IPS DF 6.9 (cell line): ENCODE measurements at places on chromosomes 3 and 15.

DNA sequence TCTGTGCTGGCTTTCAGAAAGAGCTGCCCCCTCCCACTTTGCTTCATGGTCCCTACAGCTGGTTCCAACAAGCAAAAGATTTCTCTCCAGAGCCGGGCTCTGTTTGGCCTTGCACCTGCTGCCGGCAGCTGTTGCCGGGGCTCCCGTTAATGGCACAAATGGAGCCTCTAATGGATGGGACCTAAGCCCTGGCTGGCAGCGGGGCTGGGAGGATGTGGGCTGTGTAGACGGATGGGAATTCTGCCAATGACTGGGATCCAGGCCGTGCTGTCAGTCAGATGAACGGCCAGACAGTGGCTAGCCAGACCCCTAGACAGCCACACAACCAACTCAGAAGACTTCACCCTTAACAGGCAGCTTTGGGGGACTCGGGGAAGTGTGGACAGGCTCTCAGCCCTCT is 88.0 kb downstream of the RPLP1 start:
- DNase-seq = no peak

GRCh38 chr3:133208184-133208583 is 170.0 kb downstream of the TMEM108 start:
- no peak for DNase-seq

GRCh38 chr3:37855363-37855970 is 6.2 kb upstream of the CTDSPL start:
- no peak for DNase-seq

- no peak for DNase-seq
These were observed 98.1 kb upstream of the HACD2 start for GRCh38 chr3:123682781-123683504.

- no peak for DNase-seq
These were observed 332.0 kb upstream of the GRM7 start for GRCh38 chr3:6528951-6529350.

GRCh38 chr3:180694321-180694720 is 15.0 kb upstream of the CCDC39 start:
- DNase-seq = no peak

- no peak for DNase-seq
These were observed 122.9 kb upstream of the CTNNB1 start for GRCh38 chr3:41076399-41076798.

- DNase-seq = no peak
These were observed 71.6 kb upstream of the ZNF280D start for GRCh38 chr15:56804938-56805337.

DNA sequence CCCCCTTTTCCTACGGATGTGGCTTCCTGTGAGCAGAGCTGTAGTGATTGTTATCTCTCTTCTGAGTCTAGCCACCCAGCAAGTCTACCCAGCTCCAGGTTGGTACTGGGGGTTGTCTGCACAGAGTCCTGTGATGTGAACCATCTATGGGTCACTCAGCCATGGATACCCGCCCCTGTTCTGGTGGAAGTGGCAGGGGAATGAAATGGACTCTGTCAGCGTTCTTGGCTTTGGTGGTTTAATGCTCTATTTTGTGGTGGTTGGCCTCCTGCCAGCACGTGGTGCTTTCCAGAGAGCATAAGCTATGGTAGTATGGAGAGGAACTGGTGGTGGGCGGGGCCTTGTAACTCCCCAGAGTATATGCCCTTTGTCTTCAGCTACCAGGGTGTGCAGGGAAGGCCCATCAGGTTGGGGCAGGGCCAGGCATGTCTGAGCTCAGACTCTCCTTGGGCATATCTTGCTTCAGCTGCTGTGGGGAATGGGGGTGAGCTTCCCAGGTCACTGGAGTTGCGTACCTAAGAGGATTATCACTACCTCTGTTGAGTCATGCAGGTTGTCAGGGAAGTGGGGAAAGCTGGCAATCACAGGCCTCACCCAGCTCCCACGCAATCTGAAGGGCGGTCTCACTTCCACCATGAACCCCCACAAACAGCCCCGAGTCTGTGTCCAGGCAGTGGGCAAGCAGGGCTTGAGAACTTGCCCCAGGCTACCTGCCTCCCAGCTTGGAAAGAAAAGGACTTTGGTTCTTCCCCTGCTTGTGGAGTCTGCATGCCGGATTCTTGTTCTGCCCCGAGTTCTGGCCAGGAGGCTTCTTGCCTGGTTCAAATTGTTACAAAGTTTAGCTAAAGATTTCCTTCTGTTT is 9.0 kb upstream of the ADGRG7 start:
- no peak for DNase-seq

GRCh38 chr3:124791639-124792151 is 61.4 kb downstream of the UMPS start:
- DNase-seq = no peak

DNA sequence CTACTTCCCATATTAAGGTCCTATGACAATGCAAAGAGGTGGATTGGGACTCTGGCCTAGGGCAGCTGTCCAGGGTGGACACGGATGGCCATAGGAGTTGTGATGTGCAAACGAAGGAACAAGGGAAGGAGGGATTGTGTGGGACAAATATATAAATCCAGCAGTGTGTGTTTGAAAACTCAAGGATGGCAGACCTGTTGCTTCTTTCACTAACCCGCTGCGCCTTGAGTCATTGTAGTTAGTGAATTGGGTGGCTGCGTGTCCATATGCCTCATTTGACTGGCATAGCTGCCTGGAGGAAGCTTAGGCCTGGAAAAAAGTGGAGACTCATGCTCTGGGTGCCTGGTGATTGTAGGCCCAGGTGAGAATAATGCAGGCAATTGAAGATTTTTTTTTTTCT is 334.7 kb downstream of the THSD4 start:
- DNase-seq = no peak

DNA sequence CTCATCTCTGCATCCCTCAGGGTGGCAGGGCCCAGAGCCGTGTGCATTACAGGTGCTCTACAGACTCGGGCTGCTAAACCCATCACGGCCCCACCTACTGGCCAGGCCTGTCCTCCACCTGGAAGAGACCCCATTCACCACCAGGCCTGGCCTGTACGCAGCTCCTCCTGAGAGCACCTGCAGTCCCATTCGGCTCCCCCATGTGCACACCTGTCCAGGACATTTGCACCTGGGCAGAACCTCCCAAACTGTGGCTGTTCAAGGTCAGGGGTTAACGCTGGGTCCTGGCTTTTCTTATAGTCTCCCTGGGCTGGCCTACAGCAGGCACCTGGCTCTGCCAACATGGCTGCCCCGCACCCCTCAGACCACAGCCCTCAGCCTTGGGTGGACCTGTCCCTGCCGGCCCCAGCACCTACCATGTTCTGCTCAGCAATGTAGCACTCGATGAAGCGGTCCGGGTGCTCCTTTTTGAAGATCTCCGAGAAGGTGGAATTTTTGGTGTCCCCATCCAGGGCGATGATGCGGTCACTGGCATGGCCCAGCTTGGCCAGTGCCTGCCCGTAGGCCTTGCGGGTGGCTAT is 25.7 kb downstream of the TKT start:
- DNase-seq = no peak

DNA sequence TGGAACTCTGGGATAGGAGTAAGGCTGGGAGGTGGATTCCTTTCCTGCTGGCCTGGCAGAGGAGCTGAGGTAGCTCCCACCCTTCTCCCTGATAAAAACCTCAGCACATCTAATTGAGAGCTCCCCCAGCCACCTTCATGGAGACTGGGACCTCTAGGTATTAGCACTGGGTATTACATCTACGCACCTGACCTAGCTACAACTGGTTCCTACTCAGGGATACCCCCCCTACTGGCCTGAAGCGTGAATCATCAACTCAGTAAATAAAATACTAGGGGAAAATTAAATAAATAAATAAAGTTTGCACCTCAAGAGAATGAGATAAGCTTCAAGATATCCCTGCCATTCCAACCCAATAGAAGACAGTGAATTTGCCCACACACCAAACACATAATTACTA is 140.4 kb downstream of the NEK10 start:
- DNase-seq = no peak

- DNase-seq = no peak
These were observed 523.8 kb downstream of the SOX2 start for GRCh38 chr3:182235504-182235903.

- DNase-seq = no peak
These were observed 73.8 kb downstream of the BDH1 start for GRCh38 chr3:197482001-197482400.

- DNase-seq = no peak
These were observed 74.8 kb downstream of the DCLK3 start for GRCh38 chr3:36689560-36689959.

GRCh38 chr3:118772547-118773011 is 262.1 kb downstream of the IGSF11 start:
- no peak for DNase-seq

GRCh38 chr3:148943506-148944205 is 47.7 kb upstream of the GYG1 start:
- DNase-seq = no peak

GRCh38 chr15:98583771-98584430 is 64.4 kb upstream of the IGF1R start:
- no peak for DNase-seq

- DNase-seq = no peak
These were observed 331.5 kb upstream of the SLCO3A1 start for GRCh38 chr15:91521996-91522395.
